Amniotic stem cell (primary cell): ENCODE measurements at places on chromosomes 12 and 14.
A peak's percentile ranks its signal among the peaks of the same experiment; 100 is the strongest.

DNA sequence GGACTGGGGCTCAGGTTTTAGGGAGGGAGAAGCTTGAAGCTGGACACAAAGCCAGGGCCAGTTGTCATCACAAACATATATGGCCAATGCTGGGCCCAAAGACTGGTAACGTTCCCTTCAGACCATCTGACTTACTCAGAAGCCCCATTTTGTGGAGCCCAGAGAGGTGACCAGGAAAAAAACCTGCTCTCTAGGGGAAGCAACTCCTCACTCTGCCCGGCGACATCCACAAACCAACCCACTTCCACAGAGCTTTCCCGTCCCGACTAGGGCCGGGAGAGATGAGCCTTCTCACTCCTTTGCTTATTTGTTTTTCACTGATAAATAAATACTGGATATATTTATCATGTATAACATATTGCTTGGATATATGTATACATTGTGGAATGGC lies 180.9 kb upstream of the RTL1 start:
- DNase-seq = no peak

- no peak for DNase-seq
Measured at GRCh38 chr14:36717363-36717762, 55.7 kb downstream of the PAX9 start.

GRCh38 chr12:119902084-119902509 lies 25.0 kb upstream of the CIT start:
- peak; percentile 51 for DNase-seq

- no peak for DNase-seq
Measured at GRCh38 chr14:93937519-93937918, 10.4 kb downstream of the FAM181A start.

DNA sequence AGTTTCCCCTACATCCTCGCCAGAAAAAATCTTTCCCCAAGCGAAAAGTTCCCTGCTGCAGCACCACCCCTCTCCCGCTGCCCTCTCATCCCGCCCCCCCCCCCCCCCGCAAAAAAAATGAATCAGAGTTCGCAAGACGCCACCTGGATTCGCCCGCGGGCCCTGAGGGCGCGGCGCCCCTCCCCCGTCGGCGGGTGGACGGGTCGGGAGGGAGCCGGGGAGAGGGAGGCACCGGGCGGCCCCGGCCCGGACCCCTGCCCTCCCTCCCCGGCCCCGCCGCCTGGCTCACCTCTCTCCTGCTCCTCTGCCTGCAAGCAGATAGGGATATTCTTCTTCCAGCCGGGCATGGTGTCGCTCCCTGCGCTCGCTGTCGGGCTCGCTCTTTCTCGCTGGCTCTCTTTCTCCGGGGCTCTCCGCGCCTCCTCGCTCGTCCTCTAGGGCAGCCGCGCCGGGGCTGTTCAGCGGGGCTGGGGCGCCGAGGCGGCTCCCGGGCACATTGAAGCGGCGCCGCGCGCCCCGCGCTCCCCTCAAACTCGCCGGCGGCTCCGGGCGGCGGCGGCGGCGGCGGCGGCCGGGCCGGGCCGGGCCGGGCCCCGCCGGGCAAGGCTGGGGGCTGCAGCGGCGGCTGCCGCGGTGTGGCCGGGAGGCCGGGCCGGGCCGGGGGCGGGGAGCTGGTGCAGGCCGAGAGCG lies 200.3 kb upstream of the CAND1 start:
- DNase-seq = no peak

GRCh38 chr12:8887285-8887715 lies 27.0 kb upstream of the PHC1 start:
- no peak for DNase-seq

GRCh38 chr14:64654901-64655300 lies 49.3 kb upstream of the PLEKHG3 start:
- DNase-seq = no peak
